Activated naive CD4-positive, alpha-beta T cell treated with anti-CD3 and anti-CD28 coated beads, Interleukin-2, amount 10 ng/mL, durations not matched to agents 7 days and 5 days (primary cell): ENCODE measurements at places on chromosomes 12 and 14.

DNA sequence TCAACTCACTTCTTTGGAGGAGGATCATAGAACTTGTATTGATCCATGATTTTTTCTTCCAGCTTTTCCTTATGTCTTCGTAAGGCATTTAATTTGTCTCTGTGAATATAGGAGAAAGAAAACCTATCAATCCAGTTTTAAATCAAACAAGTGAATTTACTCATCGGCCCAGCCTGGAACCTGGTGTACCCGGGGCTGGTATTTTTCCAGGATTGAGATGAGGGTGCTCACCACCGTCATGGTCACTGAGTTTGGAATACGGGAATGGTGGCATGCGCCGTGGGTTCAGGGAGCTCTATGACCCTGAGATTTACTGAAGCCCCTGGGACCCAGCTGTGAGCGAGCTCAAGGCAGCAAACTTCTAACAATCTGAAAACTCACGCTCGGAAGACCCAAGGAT is 46.5 kb upstream of the GPR68 start:
- DNase-seq = no peak

DNA sequence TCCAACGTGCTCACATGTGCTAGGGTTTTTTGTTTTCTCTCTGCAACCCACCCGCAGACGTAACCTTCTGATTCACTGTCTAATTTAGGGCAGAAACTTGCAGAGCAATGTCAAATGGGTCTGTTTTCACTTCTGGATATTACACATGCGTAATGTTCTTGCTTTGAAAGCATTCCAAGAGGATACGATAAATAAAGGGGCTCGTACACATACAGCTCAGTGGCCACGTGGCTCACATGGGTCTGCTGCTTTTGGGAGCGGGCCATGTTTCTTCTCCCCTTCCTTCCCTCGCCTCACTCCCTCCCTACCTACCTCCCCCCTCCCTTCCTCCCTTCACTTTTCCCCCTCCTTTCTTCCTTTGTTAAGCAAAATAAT is 23.4 kb downstream of the CACNA1C start:
- DNase-seq = no peak

- DNase-seq = no peak
Observed at GRCh38 chr14:61109288-61109687, 128.2 kb downstream of the SLC38A6 start.

GRCh38 chr12:101697930-101698799 is 725 bp downstream of the CHPT1 start:
- peak; percentile 28 for DNase-seq

DNA sequence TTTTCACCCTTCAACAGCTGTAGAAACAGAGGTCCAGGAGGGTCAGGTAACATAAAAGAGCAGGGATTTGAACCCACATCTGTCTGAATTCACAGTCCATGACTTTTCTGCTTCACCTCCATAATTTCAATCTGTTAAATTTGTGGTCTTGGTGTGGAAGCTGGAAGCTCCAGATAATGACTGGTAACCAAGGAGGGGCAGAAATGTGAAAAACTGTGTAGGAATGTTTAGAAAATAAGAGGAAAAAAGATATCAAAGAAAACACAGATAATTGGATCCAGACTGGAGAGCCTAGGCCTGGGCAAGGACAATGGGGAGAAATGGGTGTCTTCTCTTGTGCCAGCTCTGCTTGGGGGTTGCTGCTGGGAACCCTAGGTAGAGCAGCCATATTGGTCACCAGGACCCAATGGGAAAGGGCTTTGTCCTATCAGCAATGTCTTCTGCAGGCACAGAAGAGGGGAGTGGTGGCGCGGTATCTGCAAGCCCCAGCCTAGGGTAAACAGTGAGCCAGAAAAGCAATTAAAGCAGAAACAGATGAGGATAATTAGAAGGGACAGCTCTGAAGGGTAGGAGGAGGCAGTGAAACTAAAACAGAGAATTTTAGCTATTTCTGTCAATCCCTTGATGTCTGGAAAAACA is 54.3 kb upstream of the CCDC91 start:
- DNase-seq = no peak

DNA sequence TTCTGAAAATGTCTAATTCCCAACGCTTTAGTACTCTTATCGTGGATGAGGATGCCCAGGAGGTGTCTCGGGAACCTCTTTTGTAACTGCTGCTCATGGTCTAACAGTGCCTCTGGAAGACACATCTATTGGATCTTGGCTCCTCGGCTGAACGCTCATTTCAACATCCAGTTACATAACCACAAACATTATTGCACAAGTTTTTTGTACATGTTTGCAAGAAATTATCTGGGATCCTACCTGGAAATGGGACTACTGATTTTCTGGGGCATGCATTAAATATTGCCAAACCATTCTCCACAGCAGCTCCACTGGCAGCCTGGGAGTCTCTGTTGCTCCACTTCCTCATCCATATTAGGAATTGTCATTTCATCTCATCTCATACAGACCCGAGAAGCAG is 117.5 kb upstream of the EVL start:
- DNase-seq = no peak

- no peak for DNase-seq
Observed at GRCh38 chr14:62445570-62445969, 599.7 kb downstream of the KCNH5 start.

- peak; percentile 48 for DNase-seq
Observed at GRCh38 chr14:58171090-58171489, 19.1 kb upstream of the ARMH4 start.

- no peak for DNase-seq
Observed at GRCh38 chr14:103118663-103119404, 4.4 kb upstream of the TNFAIP2 start.

- no peak for DNase-seq
Observed at GRCh38 chr14:94126419-94126677, 3.1 kb downstream of the IFI27L2 start.

DNA sequence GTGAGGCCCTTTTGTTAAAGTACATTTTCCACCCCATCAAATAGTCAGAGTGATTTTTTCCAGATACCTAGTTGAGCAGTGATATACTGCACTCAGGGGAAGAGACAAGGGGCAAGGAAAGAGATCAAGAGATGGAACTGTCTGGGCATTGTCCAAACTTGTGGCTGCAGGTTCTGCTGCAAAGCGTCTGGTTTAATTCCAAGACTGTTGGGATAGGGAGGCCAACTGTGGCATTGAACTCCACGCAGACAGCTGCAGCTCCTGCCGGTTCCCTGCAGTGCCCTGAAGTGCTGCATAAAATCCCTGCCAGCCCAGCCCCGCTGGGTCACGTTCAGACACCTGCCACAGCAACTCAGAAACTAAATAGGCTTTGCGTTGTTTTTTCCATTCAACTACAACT is 30.5 kb downstream of the RPH3A start:
- no peak for DNase-seq

DNA sequence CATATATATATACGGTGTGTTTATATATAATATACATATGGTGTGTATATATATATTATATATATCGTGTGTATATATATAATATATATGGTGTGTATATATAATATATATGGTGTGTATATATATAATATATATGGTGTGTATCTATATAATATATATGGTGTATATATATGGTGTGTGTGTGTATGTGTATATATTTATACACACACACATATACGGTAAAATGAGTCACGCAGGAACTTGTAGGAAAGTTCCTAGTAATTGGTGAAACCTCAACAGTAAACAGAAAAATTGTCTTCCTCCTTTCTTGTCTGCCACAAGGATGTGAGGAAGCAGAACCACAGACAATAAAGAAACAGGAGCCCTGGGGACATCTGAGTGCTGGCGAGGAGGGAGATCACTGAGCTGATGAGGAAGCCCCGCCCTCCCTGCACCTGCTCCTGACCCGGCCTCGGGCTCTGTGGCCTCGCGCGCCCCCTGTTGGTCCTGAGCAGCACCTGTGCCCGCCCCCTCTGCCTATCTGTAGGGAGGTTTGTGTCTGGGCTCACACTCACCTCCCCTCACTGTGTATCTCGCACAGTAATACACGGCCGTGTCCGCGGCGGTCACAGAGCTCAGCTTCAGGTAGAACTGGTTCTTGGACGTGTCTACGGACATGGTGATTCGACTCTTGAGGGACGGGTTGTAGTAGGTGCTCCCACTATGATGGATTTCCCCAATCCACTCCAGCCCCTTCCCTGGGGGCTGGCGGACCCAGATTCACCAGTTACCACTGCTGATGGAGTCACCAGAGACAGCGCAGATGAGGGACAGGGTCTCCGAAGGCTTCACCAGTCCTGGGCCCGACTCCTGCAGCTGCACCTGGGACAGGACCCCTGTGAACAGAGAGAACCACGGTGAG is 1079.4 kb downstream of the TMEM121 start:
- peak; percentile 87 for DNase-seq

DNA sequence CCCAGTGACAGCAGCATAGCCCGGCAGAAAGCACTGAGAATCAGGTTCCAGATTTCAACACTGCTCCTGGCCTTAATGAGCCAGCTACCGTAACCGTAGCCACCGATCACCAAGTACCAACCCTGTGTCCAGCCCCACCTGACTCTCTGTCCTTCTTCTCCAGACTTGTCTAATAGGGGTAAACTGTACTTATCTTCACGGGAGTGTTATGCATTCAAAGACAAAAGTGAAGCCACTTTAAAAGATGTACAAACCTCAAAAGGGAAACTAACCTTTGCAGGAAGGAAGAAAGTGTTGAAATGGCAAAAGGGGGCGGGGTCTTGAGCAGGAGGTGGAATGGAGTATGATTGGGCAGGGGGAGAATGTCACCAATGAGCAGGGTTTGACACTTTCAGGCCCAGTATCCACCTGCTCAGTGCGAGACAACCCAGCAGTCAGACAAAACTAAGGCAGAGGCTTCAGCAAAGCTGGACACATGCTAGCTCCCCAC is 226.1 kb downstream of the CHST11 start:
- peak; percentile 89 for DNase-seq

DNA sequence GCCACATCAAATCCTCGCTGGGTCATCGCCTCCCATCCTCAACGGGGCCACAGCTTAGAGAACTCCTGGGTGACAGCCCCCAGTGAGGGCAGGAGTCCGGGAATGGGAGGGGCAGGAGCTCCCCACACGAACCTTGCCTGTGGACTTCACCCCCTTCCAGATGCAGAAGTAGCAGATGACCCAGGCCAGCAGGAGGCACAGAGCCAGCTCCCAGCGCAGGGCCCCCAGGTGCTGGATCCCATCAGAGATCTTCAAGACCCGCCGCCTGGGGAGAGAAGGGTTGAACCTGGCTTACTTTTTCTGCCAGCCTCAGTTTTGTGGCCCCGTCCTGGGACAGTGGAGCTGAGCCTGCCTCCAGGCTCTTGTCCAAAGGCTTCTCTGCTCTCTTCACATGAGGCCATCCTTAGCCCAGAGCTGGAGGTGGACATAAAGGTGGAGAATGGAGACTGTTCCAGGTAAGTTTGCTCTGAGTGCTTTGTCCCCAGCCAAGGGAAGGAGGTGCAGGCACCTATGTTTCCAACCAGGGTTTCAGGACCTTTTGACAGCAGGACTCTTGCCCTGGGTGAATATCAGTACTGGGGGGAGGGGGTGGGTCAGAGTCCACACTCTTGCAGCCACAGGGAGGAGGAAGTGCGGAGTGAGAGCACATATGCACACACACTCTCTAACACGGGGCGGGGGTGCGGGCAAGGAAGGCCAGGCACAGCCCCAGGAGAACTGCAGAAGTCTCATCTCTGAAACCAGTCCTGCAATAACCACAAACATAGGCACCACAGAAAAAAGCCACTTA is 23.3 kb upstream of the SLC6A12 start:
- DNase-seq = no peak

DNA sequence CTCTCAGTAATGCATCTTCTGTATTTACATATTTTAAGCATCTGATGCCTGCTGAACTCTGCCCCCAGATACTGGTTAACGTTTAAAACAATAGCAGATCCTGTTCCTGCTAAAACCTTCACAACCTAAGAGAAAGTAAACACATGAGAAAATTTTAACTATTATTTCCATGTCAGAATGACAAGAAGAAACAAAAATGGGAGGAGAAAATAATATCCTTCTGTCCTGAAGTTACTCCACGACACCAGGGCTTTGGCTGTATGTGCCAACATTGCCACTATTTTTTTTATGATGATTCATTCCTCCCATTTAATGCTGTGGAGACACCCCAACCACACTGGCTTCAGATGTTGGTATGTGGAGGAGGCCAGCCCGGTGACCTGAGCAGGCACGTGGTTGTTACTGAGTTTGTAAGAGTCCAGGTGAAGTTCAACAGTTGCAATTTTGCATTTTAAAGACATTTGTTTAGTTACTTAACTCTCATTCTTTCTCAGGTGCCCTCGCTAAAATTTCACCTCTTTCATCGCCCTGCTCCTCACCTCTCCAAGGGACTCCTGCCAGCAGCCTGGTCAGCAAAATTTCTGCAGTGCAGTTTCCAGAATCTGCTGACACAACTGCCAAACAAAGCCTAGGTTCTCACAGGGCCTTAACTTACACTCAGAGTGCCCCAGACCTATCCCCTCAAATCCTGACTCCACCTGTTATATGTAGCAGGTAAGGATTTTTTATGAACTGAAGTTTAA is 65.5 kb upstream of the SLCO1C1 start:
- DNase-seq = no peak

DNA sequence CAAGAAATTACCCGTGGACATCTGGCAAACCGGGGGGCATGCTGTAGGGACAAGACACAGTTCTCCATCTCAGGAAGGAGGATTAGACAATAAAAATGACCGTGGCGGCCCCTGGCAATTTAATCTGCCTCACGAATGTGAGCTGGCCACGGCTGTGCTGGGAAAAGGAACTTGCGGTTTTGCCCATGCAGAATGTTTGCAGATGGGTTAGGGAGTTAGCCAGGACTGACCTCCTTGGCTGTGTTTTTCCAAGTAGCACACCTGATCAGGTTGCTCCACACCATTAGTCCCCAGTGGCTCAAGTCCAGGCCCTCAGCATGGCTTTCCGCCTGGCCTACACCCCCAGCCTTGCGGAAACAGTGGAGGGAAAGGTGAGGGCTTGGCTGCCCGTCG is 20.8 kb downstream of the TPCN1 start:
- DNase-seq = no peak

GRCh38 chr12:128603573-128604115 is 220.1 kb downstream of the SLC15A4 start:
- DNase-seq = no peak

GRCh38 chr12:87025976-87026375 is 769.8 kb upstream of the MGAT4C start:
- no peak for DNase-seq

GRCh38 chr12:124916374-124917134 is 2.1 kb upstream of the UBC start:
- peak; percentile 51 for DNase-seq

GRCh38 chr14:31465111-31465510 is 7.8 kb upstream of the DTD2 start:
- DNase-seq = no peak

DNA sequence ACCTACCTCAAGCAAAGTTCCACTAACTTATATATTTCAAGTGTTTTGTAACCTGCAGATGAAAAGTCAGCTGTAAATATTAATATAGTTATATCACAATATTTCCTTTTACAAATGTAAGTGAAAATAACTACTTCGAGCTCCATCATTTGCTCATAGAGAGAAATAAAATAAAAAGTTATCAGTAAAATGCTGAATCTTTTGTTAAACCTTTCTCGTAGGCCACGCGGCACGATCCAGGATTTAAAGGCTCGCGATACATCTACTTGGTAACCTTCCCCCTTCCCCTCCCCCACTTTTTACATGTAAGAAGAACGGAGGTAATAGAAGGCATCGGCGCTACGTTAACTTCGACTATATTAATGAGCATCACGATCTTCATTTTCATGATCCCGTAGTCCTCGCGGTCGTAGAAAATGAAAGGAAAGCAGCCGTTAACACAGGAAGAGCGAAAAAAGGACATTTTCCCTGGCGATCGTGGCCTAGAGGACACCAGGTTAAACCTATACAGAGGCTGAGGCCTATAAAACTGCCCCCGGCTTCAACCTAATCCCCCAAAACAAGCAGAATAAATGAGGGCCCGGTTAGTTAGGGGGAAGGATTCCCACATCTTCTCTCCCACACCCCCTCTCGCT is 508 bp downstream of the HNRNPC start:
- DNase-seq = peak; percentile 57
